ENCODE measurements at places on chromosomes 7 and 10.
A peak's percentile ranks its signal among the peaks of the same experiment; 100 is the strongest.

DNA sequence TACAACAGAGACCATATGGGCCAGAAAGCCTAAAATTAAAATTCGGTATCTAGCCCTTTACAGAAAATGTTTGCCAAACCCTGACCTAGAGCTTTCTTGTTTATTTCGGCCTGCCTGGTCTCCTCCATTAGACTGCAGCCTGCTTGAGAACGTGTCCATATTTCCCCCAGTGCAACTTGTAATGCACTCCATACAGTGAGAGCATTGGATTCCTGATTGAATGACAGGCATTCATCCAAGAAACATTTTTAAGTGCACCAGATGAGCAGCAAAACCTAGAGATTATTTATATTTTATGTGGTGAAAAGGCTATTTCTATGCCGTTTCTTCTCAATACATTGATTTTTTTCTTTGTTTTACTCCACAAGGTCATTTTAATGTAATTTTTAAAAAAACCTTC lies 47.4 kb upstream of the ORC5 start:
- DNase-seq: no peak

GRCh38 chr7:138049505-138050116 lies 26.6 kb upstream of the AKR1D1 start:
- no peak for DNase-seq

- no peak for DNase-seq
These were observed 4.5 kb upstream of the MACROH2A2 start for GRCh38 chr10:70048030-70048723.

GRCh38 chr10:97629289-97629688 lies 4.0 kb downstream of the MORN4 start:
- no peak for DNase-seq

- no peak for DNase-seq
These were observed 61.4 kb upstream of the CTBP2 start for GRCh38 chr10:125221716-125222115.

GRCh38 chr10:100766693-100767421 lies 21.5 kb downstream of the PAX2 start:
- no peak for DNase-seq

- DNase-seq: no peak
These were observed 256.6 kb downstream of the PTEN start for GRCh38 chr10:88120075-88120474.

DNA sequence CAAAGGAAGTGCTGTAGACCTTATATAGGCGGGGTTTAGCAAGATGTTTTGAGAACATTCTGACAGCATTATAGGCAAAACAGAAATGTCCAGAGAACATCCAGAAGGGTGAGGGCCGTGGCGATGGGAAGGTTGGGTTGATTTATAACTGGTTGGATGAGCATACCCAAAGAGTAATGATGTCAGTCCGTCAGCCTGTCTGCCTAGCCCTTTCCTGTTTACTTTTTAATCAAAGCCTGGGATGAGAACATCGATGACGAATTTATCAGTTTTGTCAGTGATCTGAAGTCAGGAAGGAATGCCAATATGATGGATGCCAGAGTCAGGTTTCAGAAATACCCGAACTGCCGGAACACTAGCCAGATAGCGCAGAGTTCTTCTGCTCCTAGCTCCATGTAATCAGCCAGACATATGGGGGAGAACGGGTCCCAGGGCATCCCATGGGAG lies 33.8 kb upstream of the TRIM8 start:
- DNase-seq: no peak

DNA sequence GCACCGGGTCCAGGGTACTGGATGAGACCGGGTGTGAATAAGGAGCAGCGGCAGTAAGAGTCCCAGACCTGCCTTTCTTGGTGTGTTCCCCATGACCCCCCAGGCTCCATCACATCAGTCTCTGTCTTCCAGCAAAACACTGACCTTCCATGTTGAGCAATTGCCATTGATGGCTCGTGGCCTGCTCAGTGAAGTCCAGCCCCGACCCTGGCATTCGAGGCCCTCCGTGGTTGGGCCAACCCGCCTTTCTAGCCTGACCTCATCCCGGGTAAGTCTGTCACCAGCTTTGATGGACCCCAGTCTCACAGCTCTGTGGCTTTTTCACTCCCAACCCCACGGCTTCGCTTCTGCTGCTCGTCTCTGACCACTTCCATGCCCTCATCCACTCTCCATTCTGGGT lies 6.4 kb downstream of the MMP21 start:
- DNase-seq: no peak

- DNase-seq: peak; percentile 80
These were observed 15.3 kb upstream of the GPR146 start for GRCh38 chr7:1028775-1029636.

DNA sequence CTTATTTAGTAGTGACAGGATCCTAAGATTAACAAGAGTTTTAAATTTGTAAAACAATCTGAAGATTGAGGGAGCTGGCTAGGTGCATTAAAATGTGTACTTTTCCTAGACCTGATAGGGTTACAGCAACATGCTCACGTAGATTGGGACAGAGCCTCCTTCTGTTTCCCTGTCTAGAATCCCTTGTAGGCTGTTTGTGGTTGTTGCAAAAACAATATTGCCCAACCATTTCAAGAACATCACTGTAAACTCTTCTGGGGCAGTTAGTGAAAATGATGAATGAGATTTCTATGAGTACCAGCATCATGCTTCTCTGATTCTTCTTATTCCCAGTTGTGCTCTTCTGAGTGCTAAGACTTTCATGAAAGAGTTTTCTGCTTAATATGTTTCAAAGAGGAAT lies 14.7 kb upstream of the CPED1 start:
- no peak for DNase-seq

Measured in skeletal muscle cell (primary cell).